Endothelial cell (in vitro differentiated cells): ENCODE measurements at places on chromosomes 6 and 20.

- no peaks in the 10 kb centered on the region for H3K27me3 ChIP-seq
- no peak for DNase-seq
- no peak overlapping the region for H3K4me3 ChIP-seq
Measured at GRCh38 chr6:24060982-24061754, 64.8 kb upstream of the NRSN1 start.

GRCh38 chr6:81938991-81939732 is 186.7 kb upstream of the TENT5A start:
- H3K36me3 ChIP-seq = no peaks in the 10 kb centered on the region
- no peak for DNase-seq
- peaks cover 2% of the 10 kb centered on the region for H3K27me3 ChIP-seq
- no peaks in the 10 kb centered on the region for H3K4me1 ChIP-seq

DNA sequence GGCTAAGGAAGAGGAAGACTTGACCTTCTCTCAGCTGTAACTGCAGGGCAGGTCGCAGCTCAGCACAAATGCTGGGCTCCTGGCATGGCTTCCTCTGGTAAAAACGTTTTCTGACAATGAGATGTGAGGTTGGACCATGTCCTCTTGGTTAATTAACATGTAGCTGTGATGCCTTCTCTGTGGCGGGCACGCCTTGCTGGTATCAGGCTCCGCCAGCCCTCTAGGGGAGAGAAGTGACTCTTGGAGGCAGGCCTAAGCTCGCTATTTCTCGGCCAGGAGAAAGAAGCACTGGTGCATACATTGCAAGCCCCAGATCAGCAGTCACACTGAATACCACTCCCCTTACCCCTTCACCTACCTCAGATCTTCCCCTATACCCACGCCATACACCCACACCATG is 65.0 kb downstream of the QRSL1 start:
- no peaks in the 10 kb centered on the region for H3K36me3 ChIP-seq
- no peaks in the 10 kb centered on the region for H3K27me3 ChIP-seq
- no peak overlapping the region for H3K4me3 ChIP-seq
- no peak for DNase-seq

- H3K4me1 ChIP-seq = peaks cover 9% of the 10 kb centered on the region
- no peak for DNase-seq
- H3K27ac ChIP-seq = no peak overlapping the region
- no peaks in the 10 kb centered on the region for H3K36me3 ChIP-seq
Measured at GRCh38 chr6:124812067-124812466, 150.2 kb upstream of the RNF217 start.

GRCh38 chr6:129683601-129684322 is 26.2 kb downstream of the ARHGAP18 start:
- H3K4me3 ChIP-seq = peak overlapping the region; percentile 72
- H3K27me3 ChIP-seq = peaks cover 5% of the 10 kb centered on the region
- peak overlapping the region; percentile 97 for H3K27ac ChIP-seq
- H3K36me3 ChIP-seq = peaks cover 32% of the 10 kb centered on the region
- H3K4me1 ChIP-seq = peaks cover 77% of the 10 kb centered on the region
- peak; percentile 31 for DNase-seq

DNA sequence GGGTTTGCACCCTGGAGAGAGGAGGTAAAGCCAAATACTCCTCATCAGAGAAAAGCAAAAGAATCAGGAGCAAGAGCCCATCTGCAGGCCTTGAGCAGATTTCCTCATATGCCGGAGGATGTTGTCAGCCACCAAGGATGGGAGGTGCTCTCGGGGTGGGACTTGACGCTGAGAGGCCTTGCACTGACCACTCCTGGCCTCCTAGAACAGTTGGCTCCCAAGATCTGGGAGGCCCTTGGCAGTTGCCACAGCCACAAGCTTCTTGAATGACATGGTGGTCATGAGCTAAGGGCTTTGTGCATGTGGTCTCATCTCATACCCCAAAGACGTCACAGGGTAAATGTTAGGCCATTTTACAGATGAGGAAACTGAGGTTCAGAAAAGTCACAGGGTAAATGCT is 75.2 kb upstream of the PMEPA1 start:
- H3K4me1 ChIP-seq = peaks cover 20% of the 10 kb centered on the region
- H3K4me3 ChIP-seq = no peak overlapping the region
- DNase-seq = no peak
- H3K27ac ChIP-seq = no peak overlapping the region
- no peaks in the 10 kb centered on the region for H3K36me3 ChIP-seq
- H3K27me3 ChIP-seq = peaks cover 4% of the 10 kb centered on the region

- no peaks in the 10 kb centered on the region for H3K36me3 ChIP-seq
- H3K27me3 ChIP-seq = peaks cover 2% of the 10 kb centered on the region
- no peak overlapping the region for H3K4me3 ChIP-seq
Measured at GRCh38 chr6:139262519-139263300, 29.1 kb downstream of the TXLNB start.

DNA sequence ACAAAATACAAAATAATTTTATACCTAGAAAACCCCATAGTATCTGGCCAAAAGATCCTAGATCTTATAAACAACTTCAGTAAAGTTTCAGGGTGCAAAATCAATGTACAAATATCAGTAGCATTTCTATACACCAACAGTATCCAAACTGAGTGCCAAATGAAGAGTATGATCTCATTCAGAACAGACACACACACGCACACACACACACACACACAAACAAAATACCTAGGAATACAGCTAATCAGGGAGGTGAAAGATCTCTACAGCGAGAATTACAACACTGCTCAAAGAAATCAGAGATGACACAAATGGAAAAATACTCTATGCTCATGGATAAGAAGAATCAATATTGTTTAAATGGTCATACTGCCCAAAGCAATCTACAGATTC is 49.2 kb downstream of the TOMM6 start:
- H3K27ac ChIP-seq = no peak overlapping the region
- no peak overlapping the region for H3K4me3 ChIP-seq
- H3K36me3 ChIP-seq = no peaks in the 10 kb centered on the region
- no peaks in the 10 kb centered on the region for H3K27me3 ChIP-seq
- DNase-seq = no peak

DNA sequence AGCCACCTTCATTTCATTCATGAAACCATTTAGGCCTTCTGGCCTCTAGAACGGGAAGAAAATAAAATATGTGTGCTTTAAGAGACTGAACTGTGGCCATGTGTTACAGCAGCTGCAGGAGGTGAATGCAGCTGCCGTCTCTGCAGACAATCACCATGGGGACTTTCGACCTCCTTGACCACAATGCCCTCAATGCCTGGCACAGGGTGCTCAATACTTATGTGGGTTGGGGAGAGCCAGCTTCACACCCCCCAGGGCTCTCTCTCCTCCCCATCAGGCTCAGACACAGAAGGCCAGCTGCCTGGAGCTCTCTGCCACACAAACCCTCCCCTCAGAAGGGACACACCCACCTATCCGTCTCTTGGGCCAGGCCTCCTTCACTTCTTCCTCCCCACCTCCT is 43.5 kb downstream of the ANKRD60 start:
- H3K27me3 ChIP-seq = peaks cover 2% of the 10 kb centered on the region
- H3K27ac ChIP-seq = no peak overlapping the region
- H3K36me3 ChIP-seq = peaks cover 4% of the 10 kb centered on the region
- no peaks in the 10 kb centered on the region for H3K4me1 ChIP-seq
- no peak for DNase-seq

DNA sequence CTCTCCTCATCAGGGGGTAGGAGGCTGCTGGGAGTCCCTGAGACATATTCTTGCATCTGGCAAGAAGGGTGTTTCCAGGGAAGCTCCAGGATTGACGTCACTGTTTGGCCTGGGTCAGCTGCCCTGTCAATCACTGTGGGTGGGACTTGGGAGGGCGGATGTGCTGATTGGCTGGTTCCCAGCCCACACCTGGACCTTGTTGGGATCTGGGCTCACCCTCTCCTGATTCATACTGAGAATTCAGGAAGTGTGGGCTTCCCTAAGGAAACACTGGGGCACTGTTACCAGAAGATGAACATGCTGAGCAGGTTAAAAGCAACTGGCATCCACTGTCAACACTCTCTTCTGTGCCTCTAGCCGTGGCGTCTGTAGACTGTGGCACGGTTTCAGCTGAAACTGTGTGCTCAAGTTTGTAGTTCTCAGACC is 36.5 kb downstream of the CDH26 start:
- H3K27ac ChIP-seq = peak overlapping the region; percentile 98
- DNase-seq = peak; percentile 63
- no peaks in the 10 kb centered on the region for H3K27me3 ChIP-seq
- H3K4me1 ChIP-seq = peaks cover 20% of the 10 kb centered on the region

GRCh38 chr20:63006540-63007359 is at the start of gene BHLHE23:
Gene BHLHE23 (minus strand): TSS chr20:63006964. CDS start chr20:63006774, 190 bp downstream.
- H3K4me3 ChIP-seq = no peak within 1 kb of the TSS
- H3K36me3 ChIP-seq = peaks cover 3% of the 10 kb centered on the region

- no peak for DNase-seq
- no peak overlapping the region for H3K27ac ChIP-seq
- H3K27me3 ChIP-seq = peaks cover 2% of the 10 kb centered on the region
Measured at GRCh38 chr20:14882157-14882556, 544.7 kb upstream of the FLRT3 start.

- no peak overlapping the region for H3K27ac ChIP-seq
- no peak for DNase-seq
- peaks cover 2% of the 10 kb centered on the region for H3K4me1 ChIP-seq
- no peak overlapping the region for H3K4me3 ChIP-seq
Measured at GRCh38 chr20:25009218-25010145, 16.9 kb upstream of the APMAP start.

DNA sequence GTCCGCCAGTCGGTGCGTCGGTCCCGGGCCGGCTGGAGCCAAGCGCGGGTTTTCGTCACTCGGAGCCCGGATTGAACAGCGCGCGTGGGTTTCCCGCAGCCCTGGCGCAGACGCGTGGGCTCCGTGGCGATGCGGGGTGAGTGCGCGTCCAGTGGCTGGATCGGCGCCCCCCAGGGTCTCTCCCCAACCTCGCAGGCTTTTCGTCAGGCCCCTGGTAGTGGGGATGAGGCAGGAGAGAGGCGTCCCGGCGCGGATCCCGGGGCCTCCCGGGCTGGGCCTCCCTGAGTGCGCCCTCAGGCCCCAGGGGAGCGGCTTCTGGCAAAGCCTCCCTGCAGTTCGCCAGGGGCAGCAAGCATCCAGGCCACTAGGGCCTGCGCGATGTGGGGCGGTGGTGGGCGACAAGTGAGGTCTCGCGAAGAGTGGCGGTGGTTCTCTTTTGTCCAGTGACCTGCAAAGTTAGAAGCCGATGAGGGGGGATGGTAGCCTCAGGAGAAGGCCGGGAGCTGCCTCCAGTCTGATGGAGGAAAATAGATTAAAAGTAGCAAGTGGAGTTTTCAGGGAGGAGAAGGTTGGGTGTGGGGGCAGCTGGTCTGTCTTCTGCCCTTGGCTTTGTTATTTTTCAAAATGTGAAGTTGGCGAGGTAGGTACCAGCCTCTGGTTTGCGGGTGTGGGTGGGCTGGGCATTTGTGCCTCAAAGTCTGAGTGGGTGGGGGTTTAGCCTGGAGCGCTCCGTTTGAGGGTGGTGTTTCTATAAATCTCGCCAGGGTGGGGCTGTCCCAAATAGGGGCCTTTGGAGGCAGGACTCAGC is 1.6 kb downstream of the TOX2 start:
- H3K4me3 ChIP-seq = peak overlapping the region; percentile 9
- no peak overlapping the region for H3K27ac ChIP-seq
- peak; percentile 22 for DNase-seq

- H3K4me3 ChIP-seq = no peak overlapping the region
- H3K27ac ChIP-seq = no peak overlapping the region
- peaks cover 4% of the 10 kb centered on the region for H3K27me3 ChIP-seq
- no peaks in the 10 kb centered on the region for H3K36me3 ChIP-seq
- H3K4me1 ChIP-seq = peaks cover 14% of the 10 kb centered on the region
Measured at GRCh38 chr20:10428008-10428407, 6.0 kb downstream of the MKKS start.
